ENCODE measurements at places on chromosomes 7 and 10. TPM values are rescaled to one million over a fixed set of nuclear protein-coding genes. Genes with fewer than 3 reads are reported as not detected.

- H3K36me3 ChIP-seq = no peaks in the 10 kb centered on the region
- DNase-seq = no peak
- peaks cover 16% of the 10 kb centered on the region for H3K4me1 ChIP-seq
Measured at GRCh38 chr7:74452748-74453321, 871 bp upstream of the GTF2IRD1 start.

- DNase-seq = no peak
- H3K4me1 ChIP-seq = peaks cover 10% of the 10 kb centered on the region
- H3K27me3 ChIP-seq = no peaks in the 10 kb centered on the region
- H3K36me3 ChIP-seq = no peaks in the 10 kb centered on the region
- H3K27ac ChIP-seq = no peak overlapping the region
Measured at GRCh38 chr10:78069151-78069550, 35.5 kb downstream of the RPS24 start.

DNA sequence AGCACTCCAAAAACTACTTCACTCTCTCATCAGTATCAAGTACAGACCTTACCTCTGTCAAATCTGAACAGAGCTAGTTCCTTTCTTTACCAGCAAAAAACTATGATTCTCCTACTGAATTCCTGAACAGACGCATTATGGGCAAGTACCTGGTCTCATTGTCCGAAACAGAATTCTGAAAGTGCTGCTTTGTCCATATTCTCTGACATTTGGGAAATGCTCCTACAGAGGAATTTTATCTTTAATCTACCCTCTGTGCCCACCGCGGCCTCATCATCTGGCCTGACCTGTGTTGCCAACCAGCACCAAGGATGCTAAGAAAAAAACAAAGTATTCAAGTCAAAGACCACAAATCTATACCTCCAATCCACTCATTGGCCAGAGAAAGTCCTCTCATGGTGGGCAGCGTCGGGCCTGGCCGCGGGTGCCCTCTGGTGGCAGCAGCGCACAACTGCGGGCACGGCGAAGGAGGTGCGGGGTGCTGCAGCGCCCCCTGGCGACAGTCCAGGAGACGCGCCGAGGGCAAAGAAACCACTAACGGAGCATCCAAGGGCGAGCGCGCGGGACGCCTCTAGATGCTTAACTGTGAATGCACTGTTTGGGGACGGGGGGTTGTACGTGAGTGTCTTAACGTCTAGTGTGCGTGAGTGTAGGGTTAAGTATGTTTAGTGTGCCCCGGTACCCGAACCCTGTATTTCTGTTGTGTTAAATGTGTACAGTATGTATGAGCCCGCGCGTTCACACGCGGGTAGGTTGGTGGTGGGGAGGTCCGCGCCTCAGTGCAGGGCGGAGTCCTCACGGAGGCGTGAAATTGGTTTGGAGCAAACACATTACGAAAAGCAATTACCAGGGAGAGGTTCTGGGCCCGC is 5.0 kb upstream of the GBX1 start:
- H3K36me3 ChIP-seq = no peaks in the 10 kb centered on the region
- DNase-seq = peak; percentile 91
- peaks cover 9% of the 10 kb centered on the region for H3K27me3 ChIP-seq

DNA sequence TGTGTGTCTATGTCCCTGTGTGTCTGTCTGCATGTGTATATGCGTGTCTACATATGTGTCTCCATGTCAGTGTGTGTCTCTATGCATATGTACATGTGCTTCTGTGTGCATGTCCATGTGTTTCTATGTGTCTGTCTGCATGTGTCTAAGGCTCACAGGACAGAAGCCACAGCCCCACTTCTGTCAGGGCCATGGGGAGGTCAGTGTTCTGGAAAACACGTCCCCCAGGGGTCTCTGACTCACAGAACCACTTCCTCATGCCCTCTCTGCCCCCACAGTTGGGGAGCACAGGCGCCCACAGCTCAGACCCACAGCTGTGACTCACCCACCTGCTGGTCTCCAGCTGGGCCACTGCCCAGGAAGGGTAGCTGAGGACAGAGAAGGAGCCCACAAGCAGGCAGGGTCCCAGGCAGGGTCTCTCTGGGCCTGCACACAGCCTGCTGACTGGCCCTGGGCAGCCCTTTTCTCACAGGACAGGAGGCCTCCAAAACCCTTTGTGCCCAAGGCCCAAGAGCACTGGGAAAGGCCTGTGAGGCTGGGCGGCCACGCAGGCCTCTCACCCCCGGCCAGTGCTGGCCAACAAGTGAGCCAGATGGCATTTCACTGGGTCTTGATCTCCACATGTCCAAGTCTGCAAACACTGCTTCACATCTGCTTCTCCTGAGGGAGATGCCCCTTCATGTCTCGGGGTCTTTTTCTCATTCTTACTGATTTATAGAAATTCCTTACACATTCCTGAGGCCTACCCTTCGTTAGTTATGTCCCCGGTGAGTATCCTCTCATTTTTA is 102.9 kb upstream of the FAM20C start:
- peaks cover 18% of the 10 kb centered on the region for H3K4me1 ChIP-seq
- no peaks in the 10 kb centered on the region for H3K36me3 ChIP-seq
- H3K27ac ChIP-seq = no peak overlapping the region
- H3K4me3 ChIP-seq = no peak overlapping the region
- H3K27me3 ChIP-seq = no peaks in the 10 kb centered on the region
- DNase-seq = no peak

GRCh38 chr10:77357185-77357584 is 280.4 kb downstream of the KCNMA1 start:
- no peaks in the 10 kb centered on the region for H3K27me3 ChIP-seq
- H3K36me3 ChIP-seq = no peaks in the 10 kb centered on the region
- no peak overlapping the region for H3K27ac ChIP-seq

- no peak overlapping the region for H3K4me3 ChIP-seq
- H3K27ac ChIP-seq = no peak overlapping the region
- H3K36me3 ChIP-seq = no peaks in the 10 kb centered on the region
- DNase-seq = peak; percentile 26
- H3K4me1 ChIP-seq = no peaks in the 10 kb centered on the region
Measured at GRCh38 chr7:48052748-48053147, 17.4 kb downstream of the C7orf57 start.

Gene KAT6B
- 133 TPM for total RNA-seq

- peaks cover 82% of the 10 kb centered on the region for H3K36me3 ChIP-seq
- no peak for DNase-seq
- H3K27me3 ChIP-seq = no peaks in the 10 kb centered on the region
- H3K4me3 ChIP-seq = no peak overlapping the region
- H3K4me1 ChIP-seq = no peaks in the 10 kb centered on the region
Measured at GRCh38 chr10:1011696-1012095, 14.0 kb downstream of the IDI2 start.

GRCh38 chr7:18312482-18312881 is 183.1 kb upstream of the HDAC9 start:
- no peaks in the 10 kb centered on the region for H3K36me3 ChIP-seq
- H3K4me3 ChIP-seq = no peak overlapping the region
- DNase-seq = no peak
- H3K4me1 ChIP-seq = no peaks in the 10 kb centered on the region

DNA sequence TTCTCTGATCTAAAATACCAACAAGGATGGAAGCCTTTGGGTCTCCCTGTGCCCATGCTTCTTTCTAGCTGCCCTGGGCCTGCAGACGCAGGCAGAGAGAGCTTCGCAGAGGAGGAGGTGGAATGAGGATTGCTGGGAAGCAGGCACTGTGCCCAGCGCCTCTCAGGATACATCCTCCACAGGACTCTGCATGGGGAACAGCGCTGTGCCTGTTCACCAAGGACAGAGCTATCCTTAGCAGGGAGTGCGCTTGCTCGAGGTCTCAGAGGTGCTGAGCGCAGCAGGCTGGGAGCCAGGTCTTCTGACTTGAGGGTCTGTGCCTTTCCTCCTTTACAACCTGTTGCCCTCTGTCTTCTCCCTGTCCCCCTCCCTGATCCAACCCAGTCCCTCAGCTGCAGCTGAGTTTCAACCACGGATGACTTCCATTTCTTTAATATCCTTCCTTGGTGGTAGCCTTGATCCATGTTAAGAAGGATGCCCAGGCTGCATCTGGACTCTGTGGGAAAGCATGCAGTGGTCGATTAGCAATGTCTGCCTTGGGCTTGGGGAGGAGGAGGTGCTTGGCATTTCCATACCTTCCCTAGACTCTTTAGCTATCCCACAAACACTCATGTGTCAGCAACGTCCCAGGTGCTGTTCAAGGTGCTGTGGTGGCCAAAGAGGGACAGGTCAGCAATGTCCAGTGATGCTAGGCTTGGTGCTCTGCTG is 219.6 kb upstream of the GPR26 start:
- H3K27ac ChIP-seq = no peak overlapping the region
- H3K27me3 ChIP-seq = no peaks in the 10 kb centered on the region
- H3K36me3 ChIP-seq = no peaks in the 10 kb centered on the region
- peaks cover 3% of the 10 kb centered on the region for H3K4me1 ChIP-seq
- no peak overlapping the region for H3K4me3 ChIP-seq
- DNase-seq = no peak

Gene ZNF25
- 11.1 TPM for total RNA-seq

Gene OR2A42
- not detected for total RNA-seq

DNA sequence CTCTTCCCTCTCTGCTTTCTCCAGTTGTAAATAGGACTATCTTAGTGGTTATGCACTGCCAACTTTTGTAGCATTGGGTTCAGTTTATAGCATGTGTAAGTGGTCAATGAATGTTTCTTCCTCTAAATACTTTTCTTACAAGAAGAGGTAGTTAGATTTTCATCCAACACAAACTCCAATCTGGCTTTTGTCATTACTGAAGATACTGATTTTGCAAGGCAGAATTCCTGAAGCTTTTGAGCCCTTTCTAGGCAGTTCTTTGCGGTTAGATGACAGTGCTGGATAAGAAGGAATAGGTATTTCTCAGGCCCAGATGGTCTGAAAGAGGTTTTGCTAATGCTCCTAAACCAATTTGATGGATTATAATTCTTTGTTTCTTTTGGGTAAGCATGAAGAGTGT is 60.5 kb downstream of the BICC1 start:
- no peaks in the 10 kb centered on the region for H3K36me3 ChIP-seq
- no peaks in the 10 kb centered on the region for H3K4me1 ChIP-seq
- no peak for DNase-seq
- H3K27me3 ChIP-seq = no peaks in the 10 kb centered on the region
- no peak overlapping the region for H3K4me3 ChIP-seq

Measured in natural killer cell (primary cell).